ENCODE measurements at places on chromosomes 12 and 14.

DNA sequence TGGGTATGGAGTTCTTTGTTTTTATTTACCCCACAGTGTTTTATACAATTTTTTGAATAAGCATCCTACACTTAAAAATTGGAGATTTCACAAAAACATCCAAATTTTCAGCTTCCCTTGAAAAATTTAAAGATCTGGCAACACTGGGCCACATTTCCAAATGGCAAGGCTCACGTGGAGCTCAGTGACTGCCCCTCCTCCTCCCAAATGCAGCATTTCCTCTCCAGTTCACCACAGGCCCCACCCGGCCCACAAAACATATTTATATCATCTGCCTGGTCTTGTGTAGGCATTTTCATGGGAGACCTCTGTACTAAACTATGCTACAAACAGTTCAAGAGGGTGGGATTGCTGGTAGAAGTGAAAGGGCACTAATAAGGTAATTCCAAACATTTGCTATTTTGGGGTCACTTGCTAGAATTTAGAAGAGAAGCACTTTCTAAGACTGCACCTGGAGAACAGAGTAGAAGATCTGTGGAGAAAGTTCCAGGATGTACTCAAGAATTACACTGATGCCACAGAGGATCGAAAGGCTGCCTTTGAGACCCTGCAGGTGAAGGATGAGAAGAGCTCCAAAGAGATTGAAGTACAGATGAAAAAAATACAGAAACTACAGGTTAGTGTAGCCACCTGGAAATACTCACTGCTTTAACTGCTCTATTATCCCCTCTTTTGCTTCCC, 7.3 kb downstream of the FKBP11 start:
- DNase-seq, result no peak

DNA sequence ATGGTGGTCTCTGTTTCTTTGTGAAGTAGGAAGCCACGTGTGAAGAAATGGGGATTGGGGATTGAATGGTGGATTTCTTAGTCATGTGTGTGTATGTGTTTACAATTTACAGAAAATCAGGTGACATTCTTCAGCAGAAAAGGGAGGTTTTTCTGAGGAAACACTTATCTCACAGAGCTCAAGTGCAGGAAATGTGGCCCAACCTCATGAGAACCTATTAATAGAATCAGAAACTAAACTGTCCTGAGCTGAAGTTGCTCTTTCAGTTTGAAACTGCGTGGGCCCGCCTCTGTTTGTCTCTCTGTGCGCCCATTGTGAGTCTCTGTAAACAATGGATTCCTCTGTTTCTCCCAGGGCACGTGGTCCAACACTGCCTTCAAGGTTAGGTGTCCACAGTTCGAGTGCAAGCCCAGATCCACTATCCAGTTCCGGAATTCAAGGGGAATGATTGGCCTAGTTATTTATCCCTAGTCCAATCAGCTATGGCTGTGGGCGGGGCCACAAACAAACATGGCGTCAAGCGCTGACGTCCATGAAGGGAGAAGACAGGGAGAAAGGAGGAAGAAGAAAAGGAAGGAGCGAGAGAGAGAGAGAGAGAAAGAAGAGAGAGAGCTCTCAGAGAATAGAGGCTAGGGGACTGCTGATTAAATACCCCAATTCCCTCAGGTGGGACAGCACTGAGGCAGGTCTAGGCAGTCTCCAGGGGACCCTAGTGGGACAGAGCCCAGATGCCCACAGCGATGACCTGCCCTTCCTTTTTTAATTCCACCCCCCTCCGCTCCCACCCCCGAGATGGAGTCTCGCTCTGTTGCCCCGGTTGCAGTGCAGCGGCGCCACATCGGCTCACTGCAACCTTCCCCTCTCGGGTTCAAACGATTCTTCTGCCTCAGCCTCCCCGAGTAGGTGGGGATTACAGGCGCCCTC, 31.4 kb upstream of the C12orf76 start:
- peak; percentile 75 for DNase-seq

- DNase-seq, result no peak
Observed at GRCh38 chr12:109612975-109613502, 39.4 kb downstream of the MVK start.

DNA sequence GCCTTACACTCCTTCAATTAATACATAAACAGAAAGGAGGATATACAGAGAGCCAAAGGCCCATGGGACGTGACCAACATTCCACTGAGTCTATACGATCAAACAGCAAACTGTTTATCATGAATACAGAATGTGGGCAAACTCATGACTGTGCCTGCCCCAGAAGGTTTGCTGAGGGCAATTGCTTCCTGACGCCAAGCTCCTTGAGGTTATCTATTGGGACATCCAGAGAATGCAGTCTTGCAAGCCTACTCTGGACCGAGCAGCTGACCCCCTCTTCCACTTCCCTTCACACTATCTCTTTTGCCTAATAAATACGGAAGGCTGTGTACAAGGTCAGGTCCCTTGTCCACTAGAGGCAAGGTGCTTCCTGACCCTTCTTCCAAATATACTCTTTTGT, 18.5 kb upstream of the SLC10A1 start:
- DNase-seq, result no peak

GRCh38 chr12:47032644-47033043, 46.8 kb upstream of the PCED1B start:
- DNase-seq, result no peak

DNA sequence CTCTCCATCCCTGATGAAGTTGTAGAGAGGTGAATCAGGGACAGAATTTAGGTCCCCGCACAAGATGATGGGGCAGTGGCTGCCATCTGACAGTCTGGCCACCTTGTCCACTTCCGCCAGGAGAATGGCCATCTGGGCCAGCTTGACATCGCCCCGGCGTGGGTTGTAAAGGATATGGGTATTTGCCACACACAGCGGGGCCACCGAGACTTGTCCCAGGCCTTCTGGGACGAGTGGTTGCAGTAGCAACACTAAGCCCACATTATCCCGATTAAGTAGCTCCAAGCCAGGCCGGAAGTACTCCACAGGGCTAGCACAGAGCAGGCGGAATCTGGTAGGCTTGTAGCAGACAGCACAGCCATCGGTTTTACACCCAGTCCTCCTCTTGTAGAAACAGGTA, 6.2 kb downstream of the ANGEL1 start:
- DNase-seq, result no peak

DNA sequence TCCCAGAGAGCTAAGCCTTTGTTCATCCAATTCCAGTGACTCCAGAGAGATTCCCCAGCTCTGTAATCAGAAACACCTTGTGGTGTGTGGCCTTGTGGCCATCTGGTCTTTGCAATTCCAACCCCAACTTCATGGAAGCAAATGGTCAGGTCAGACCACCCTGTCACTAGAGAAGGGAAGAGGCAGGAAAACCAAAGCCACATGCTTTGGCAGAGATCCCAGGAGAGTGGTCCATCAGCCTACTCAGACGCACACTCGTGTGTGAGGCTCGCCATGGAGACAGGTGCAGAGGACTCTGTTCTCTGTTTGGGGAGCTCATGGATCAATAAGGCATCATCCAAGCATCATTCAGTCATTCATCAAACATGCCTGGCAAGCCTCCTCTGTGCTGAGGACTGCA, 46.2 kb upstream of the TUNAR start:
- DNase-seq, result no peak

DNA sequence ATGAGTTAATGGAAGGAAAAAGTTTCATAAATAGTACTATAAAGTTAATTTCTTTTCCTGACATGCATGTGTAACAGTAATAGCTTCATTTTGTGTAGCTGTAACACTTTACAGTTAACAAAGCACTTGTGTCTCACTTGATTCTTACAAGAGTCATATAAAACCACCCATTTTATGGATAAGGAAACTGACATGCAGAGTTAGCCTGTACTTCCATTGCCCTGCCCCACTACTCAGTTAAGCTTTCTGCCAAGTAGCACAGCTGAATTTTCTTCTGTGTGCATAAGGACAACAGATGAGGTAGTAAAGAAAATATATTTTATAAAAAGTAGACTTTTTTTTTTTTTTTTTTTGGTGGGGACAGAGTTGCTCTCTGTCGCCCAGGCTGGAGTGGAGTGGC, 32.2 kb downstream of the ANO6 start:
- DNase-seq, result no peak

- DNase-seq, result no peak
Observed at GRCh38 chr12:96073346-96074330, 38.3 kb upstream of the LTA4H start.

- DNase-seq, result no peak
Observed at GRCh38 chr12:18966954-18967353, 162.6 kb upstream of the PLEKHA5 start.

GRCh38 chr12:11746024-11746771, 96.7 kb downstream of the ETV6 start:
- DNase-seq, result peak; percentile 80

- DNase-seq, result no peak
Observed at GRCh38 chr14:87869619-87870583, 123.1 kb downstream of the GALC start.

GRCh38 chr14:66974397-66975025, 214.7 kb upstream of the GARIN2 start:
- DNase-seq, result no peak

DNA sequence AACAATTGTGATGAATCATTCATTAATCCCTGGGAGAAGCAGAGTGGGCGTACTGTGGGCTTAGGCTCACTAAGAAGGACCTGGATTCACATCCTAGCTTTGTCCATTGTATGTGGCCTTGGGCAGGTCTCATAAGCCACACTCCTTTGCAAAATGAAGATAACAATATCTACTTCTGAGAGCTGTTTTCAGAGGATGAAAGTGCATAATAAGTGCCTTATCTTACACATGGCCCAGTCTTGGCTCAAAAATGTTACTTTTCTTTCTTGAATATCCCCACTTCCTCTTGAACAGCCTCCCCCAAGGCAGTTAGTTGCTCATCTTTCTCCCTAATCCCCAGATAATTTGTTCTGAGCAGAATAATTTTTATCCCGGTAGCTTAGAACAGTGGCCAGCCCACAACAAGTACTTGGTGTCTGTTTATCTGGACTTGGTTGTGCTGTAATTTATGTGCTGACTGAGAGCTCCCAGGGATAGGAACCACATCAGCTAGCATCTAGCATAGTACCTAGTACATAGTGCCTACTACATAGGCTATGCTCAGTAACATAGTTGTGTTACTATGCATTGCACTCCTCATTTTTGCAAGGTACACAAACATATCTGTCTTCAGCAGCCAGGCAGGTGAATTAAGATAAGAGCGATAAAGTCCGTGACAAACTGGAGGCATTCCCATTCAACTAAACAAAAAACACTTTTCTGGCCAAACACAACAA, 61.7 kb upstream of the NUDT4 start:
- no peak for DNase-seq

- no peak for DNase-seq
Observed at GRCh38 chr12:66011731-66012130, 118.8 kb downstream of the LLPH start.

DNA sequence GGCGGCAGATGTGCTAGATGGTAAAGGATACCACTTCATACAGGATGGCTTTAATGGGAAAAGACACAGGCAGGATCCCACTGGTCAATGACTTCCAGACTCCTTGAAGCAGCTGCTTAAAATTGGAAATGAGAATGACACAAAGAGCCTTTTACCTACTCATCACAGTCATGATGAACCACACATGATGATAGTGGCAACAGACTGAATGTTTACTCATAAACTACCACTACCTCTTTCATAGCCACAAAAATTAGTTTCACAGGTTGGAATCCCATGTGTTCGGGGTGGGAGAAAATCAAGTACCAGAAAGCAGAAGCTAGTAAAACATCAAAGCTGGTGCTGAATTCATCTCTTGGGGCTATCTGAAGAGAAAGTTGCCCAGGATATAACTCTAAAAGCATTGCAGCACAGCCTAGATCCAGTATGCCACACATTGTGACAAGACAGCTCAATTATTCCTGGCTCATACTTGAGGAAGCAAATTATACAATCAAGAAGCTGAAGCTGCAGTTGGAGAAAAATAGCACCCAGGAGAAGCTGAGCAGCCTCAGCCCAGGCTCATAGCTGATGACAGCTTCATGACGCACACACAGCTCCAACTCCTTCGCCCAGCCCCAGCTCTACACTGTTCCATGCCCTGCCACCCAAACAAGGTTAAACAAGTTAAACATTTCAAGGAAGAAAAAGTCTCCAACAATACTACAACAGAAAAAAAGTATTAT, 29.0 kb upstream of the C12orf50 start:
- DNase-seq, result no peak

DNA sequence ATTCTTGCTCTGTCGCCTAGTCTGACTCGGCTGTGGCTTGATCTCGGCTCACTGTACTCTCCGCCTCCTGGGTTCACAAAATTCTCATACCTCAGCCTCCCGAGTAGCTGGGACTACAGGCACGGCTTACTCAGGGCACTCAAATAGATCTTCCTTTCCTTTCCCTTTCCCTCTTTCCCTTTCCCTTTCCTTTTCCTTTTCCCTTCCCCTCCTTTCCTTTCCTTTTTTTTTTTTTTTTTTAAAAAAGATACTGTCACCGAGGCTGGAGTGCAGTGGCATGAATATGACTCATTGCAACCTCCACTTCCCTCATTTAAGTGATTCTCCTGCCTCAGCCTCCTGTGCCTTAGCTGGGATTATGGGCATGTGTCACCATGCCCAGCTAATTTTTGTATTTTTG, 86.0 kb downstream of the AEBP2 start:
- DNase-seq, result no peak

DNA sequence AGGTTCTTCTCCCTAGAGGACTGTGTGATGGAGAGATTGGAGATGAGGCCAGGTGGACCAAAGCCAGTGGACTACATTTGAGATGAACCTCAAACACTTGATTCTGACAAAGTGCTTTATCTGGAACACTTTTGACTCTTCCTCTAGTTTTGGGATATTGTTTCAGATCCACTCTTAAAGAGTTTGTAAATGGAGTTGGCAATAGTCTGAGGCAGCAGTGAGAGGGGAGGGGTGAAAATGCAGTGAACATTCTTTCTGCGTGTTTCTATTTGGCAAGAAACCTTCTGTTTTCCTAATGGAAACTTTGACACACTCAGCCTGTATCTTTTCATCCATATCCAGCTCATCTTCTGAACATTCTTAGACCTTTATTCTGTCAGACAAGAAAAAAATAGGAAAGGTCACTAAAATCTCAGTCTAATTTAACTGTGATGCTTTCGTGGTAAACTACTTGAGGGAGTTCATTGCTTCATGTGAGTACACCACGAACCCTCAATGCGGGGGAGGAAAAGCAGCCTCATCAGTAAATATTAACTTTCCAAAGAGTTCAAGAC, 57.4 kb upstream of the KCNJ8 start:
- DNase-seq, result no peak

DNA sequence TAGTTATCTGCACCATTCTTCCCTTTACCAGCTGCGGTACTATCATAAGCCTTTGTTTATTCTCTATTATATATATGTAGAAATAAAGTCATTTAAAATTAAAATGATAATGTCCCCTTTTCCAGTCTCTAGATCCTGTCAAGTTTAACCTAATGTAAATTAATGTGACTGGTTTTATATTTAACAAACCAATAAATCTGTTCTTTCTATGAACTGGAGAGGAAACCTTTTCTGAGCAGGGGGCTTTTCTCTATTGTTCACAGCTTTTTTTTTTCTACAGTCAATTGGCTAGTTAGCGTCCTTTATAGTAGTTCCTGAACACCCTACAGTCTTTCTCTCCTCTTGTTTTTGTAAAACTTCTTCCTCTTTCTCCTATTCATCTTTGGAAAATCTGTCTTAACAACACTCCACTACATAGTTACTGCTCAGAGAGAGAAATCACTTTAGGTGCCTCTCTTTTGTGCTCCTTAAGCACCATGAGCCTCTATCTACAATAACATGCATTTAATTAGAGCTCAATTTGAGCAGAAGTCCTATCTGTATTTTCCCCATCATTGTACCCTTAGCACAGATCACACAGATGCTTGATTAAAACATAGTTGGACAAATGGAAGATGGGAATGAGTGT, 332.6 kb upstream of the SYT1 start:
- no peak for DNase-seq

GRCh38 chr14:91453744-91454143, 36.1 kb upstream of the CCDC88C start:
- no peak for DNase-seq

GRCh38 chr14:65421201-65421981, 8.9 kb downstream of the FUT8 start:
- DNase-seq, result no peak
